ENCODE measurements at places on chromosomes 5 and 9.

DNA sequence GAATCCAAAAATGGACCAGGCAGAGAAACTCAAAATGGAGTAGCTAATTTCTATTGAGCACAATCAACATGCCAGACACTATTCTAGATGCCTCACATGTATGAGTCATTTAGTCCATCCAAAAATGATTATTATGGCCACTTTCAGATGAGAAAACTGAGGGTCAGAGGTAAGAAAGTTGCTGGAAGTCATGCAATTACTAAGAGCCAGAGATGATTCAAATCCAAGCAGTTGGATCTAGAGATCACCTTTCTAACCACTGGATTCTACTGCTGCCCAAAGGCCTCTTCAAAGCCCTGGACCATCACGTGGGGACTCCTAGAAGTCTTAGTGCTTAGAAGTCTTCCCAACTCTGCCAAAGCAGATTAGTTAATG lies 51.8 kb upstream of the HMHB1 start:
- no peak for DNase-seq

DNA sequence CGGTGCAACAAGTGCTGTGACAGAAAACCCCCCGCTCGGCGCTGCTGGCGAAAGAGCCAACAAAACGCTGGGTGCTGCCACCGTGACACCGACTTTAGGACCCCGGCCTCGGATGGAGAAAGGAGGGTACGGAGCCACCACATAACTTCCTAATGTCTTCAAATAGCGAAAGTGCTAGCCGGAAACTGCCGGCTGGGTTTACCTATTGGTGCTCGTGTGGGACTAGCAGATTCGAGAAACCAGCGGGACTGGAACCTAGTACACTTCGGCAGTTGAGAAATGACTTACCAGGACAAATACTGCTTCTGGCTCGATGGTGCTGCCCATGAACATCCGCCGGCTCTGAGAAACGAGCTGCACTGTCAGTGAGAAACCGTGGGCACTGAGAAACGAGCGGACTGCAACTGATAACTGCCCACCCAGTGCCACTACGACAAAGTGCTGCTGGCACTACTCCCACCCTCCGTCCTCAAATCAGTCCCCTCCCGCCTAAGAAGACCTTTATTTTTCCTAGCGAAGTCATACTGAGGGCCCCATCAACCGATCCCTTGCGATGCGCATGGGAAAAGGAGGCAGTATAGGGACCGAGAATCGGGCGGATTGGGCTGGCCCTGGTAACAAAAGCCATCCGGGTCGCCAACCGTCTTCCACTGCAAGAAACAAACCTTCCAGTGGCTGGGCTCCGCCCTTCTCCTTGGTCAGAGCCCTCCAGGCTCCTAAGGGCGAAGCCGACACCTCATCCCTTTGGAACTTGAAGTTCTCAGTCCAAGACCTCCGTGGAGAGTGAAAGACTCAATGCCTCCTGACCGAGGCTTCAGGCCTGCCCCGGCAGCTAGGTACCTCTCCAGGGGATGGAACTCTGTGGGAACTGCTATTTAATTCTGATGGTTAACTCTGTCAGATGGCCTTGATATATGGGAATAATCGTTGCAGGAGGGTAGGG lies 27.0 kb upstream of the ANXA2R start:
- peak; percentile 80 for DNase-seq

DNA sequence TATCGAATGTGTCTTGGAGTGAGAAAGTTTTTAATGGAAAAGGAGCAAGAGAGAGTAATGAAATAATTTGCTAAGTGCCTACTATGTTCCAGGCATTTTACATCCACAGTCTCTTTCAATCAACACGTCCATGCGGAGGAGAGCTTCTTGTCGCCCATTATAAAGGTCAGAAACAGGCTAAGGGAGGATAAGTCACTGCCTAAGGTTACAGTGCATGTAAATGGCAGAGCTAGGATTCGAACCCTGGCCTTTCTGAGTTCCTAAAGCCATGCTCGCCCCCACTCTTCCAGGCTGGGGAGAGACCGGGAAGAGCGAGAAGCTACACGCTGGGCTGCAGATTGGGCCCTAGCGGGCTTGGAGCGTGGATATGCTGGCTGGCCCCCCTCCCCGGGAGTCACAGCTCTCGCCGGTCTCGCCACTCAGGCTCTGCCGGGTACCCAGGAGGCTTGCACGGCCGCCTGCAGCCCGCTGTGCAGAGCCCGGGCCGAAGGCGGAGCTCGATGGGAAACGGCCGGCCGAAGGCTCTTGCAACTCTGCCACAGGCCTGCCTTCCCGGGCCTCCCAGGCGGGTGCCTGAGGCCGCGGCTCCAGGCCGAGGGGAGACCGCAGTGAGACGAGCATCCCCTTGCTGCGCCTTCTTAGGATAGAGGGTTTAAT lies 775 bp upstream of the LHX2 start:
- no peak for DNase-seq

DNA sequence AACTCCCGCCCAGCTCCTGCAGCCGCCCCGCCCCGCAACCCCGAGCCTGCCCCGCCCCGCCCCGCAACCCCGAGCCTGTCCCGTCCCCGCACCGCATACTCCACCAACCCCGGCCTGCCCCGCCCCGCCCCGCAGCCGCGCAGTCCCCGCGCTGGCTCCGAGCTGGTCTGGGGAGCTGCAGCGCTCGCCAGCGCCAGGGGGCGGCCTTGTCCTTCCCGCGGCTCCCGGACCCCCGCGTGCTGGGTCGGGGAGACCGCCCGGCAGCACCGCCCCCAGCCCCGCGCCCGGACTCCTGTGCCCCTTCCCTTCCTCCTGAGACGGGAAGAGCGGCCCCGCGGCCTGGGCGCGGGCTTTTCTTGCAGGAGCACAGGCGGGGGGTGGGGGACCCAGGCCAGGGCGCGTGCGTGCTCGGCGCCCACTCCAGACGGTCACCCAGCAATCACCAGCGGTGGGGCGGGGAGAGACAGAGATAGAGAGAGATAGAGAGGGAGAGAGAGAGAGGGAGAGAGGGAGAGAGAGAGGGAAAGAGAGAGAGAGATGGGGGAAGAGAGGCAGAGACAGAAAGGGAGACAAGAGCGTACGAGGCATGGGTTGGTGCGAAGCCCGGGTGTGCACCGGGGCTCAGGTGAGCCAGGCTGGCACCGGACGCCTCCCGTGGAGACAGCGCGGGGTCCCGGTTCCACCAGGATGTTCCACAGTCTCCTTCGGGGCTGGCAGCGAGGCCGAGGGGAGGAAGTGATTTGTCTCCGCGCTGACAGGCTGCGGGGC lies 14.7 kb upstream of the TMEM250 start:
- no peak for DNase-seq

DNA sequence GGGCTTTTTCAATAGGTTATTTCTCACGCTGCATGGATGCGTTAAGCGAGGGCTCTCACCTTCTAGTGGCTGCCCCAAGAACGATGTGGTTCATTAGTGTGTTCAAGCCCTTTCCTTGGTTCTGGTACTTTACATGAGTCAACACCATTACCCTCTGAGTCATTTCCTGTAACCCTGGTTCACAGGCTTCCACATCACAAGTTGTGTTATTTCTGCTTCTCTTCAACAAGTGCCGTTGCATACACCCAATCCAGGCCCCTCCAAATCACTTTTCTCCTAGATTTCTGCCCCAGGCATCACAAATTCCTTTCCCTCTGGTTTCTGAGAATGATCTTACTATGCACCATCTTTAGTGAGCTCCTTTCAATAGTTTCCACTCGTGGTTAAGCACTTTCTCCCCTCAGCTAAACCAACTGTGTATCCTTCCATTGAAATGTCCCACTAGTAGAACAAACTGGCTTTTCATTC lies 69.5 kb upstream of the RAD23B start:
- no peak for DNase-seq

- DNase-seq, result no peak
Measured at GRCh38 chr5:14753292-14753691, 88.8 kb downstream of the OTULIN start.

- DNase-seq, result no peak
Measured at GRCh38 chr5:36242534-36243485, 1.1 kb upstream of the NADK2 start.

DNA sequence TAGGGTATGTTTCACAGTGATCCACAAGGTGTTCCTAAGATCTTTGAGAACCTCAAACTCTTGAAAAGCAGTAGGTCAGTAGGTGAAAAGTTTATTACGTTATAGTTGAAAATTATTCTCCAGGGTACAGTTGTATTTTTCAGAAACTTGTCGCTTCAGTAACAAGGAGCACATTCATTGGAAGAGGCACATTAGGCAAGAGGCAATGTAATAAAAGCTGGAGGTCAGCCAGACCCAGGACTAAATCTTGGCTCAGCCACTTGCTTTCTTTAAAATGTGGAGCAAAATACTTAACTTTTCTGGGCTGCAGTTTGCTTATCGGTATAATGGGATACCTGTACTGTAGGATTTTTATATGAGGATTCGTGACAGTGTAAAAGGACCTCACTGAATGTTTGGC lies 45.6 kb downstream of the TLE4 start:
- DNase-seq, result no peak

DNA sequence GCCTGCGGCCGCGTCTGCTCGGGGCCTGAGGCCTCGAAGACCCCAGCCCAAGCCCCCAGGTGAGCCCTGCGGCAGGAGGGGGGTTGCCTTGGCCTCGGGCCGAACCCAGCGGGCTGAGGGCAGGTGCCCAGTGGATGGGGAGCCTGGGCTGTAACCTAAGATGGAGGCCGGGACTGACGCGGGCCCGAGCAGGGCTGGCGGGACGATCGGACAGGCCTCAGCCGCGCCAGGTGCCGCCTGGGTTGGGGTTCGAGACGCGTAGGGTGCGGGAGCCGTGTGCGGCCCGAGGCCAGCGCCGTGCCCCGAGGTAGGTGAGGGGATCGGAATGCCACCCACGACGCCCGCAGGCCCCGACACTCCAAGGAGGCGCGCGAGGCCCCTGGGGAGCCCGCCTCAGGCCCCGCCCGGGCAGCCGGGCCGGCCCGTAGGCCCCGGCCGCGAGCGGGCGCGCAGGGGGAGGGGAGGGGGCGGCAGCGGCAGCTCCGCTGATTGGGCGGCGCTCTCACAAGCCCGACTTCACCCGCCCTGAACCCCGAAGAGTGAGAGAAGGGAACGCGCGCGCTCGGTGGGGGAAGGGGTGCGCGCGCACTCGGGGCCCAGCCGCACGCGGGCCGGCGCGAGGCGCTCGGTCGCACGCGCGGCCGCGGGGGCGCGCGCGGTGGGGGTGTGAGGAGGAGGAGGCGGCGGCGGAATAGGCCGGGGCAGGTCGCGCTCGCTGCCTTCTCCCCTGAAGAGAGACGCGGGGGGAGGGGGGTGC lies at the start of gene NSD1:
TSS of gene NSD1 (plus strand) at position 678 of the 757 bp plus-strand sequence. CDS start 1,331 bp downstream, outside the sequence.
- peak; percentile 89 for DNase-seq

GRCh38 chr5:140220032-140220697 lies 45.2 kb downstream of the CYSTM1 start:
- no peak for DNase-seq

GRCh38 chr9:69458176-69458575 lies 133.2 kb downstream of the ENTREP1 start:
- no peak for DNase-seq

- no peak for DNase-seq
Measured at GRCh38 chr9:107467416-107467815, 22.2 kb downstream of the KLF4 start.

- no peak for DNase-seq
Measured at GRCh38 chr9:122822056-122822455, 6.3 kb downstream of the PDCL start.

DNA sequence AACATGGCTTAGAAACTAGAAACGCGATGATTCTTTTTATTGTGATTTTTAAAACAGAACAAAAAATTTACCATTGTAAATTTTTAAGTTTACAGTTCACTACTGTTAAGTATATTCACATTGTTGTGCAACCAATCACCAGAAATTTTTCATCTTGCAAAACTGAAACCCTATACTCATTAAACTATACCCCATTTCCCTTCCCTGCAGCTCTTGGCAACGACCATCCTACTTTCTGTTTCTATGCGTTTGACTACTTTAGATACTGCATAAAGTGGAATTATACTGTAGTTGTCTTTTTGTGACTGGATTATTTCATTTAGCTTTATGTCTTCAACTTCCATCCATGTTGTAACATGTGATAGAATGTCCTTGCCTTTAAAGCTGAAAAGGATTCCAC lies 52.5 kb downstream of the SPOCK1 start:
- DNase-seq, result no peak

- DNase-seq, result no peak
Measured at GRCh38 chr5:133869519-133870335, 98.7 kb downstream of the C5orf15 start.

- no peak for DNase-seq
Measured at GRCh38 chr5:132059043-132059695, 1.3 kb upstream of the IL3 start.

DNA sequence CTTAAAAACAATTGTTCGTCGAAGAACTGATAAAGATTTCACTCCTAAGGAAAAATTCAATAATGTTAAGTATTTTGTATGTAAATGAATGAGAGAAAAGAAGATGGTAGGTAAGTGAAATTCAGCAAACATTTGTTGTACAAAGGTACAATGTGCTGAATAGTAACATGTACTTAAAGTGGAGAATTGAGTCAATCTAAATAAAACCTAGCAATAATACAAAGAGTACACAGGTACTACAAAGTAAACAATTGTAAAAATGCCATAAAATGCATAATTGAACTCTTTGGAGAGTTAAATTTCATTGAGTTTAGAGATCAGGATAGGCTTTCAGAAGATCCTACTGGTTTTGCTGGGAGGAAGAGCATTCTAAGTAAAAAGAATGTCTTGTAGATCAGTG lies 82.9 kb downstream of the ERBIN start:
- no peak for DNase-seq

GRCh38 chr5:156186760-156187159 lies 140.2 kb upstream of the SGCD start:
- DNase-seq, result no peak

DNA sequence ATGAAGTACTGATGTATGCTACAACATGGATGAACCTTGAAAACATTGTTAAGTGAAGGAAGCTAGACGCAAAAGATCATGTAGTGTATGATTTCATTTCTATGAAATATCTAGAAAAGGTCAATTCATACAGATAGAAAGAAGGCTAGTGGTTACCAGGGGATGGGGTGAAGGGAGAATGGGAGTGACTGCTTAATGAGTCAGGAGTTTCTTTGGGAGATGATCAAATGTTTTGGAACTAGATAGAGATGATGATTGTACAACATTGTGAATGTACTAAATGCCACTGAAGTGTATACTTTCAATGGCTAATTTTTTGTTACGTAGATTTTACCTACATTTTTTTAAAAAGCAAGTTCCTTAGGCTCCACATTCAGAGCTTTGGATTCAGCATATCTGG lies 14.9 kb upstream of the DELE1 start:
- no peak for DNase-seq

GRCh38 chr5:78501411-78502352 lies 141.3 kb downstream of the SCAMP1 start:
- DNase-seq, result no peak

GRCh38 chr5:31736127-31736526 lies 97.2 kb downstream of the PDZD2 start:
- DNase-seq, result no peak

GRCh38 chr9:87665505-87665904 lies 60.4 kb upstream of the CTSL start:
- no peak for DNase-seq

Measured in stimulated activated CD4-positive, alpha-beta T cell treated with anti-CD3 and anti-CD28 coated beads, Interleukin-15, amount 100 ng/mL, for 48 hours (primary cell).